ENCODE measurements at places on chromosomes 12 and 14.

DNA sequence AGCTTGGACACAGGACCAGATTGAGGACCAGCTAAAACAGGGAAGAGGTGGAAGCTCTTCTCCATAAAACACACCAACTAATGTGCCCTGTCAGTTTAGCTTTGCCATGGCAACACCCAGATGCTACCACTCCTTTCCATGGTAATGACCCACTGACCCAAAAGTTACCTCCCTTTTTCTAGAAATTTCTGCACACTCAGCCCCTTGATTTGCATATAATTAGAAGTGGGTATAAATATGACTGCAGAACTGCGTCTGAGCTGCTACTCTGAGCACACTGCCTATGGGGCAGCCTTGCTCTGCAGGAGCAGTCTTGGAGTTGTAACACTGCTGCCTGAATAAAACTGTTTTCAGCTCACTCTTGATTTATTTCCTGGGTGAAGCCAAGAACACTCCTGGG lies 3.2 kb upstream of the TDG start:
- DNase-seq = no peak

DNA sequence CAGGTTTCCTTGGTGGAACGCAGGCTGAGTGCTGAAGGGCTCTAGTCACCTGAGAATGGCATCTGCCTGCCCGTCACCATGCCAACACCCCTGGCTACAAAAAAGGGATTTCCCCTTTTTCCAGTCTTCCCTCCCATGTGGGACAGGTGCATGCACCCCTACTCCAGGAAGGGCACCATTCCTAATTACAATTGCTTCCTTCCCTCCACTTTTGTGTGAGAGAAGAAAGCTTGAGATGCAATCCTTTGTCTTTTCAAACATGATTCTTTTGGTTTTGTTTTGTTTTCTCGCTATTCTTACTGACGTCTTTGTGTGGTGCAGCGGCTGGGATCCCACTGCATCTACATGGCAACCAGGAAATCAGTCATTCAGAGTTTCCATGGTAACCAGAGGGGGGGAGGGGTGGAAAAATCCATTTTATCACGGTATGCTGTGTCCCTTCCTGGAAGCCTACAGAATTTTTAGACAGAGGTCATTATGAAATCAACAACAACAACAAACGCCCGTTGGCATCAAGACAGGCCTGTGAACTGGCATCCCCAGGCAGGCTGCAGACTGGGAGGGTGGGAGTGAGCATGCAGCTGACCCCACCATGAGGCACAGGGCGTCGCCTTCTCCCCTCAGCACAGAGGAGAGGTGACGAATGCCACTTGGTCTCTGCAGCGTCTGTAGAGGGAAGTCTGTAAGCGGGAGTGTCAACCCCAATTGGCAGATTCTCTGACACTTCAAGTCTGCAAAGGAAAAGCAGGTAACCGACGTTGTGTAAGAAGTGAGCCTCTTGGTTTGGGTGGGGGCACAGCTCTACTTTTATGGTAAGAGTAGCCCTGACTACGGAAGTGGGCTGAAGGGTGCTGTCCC lies 13.6 kb upstream of the GNG2 start:
- DNase-seq = peak; percentile 3

DNA sequence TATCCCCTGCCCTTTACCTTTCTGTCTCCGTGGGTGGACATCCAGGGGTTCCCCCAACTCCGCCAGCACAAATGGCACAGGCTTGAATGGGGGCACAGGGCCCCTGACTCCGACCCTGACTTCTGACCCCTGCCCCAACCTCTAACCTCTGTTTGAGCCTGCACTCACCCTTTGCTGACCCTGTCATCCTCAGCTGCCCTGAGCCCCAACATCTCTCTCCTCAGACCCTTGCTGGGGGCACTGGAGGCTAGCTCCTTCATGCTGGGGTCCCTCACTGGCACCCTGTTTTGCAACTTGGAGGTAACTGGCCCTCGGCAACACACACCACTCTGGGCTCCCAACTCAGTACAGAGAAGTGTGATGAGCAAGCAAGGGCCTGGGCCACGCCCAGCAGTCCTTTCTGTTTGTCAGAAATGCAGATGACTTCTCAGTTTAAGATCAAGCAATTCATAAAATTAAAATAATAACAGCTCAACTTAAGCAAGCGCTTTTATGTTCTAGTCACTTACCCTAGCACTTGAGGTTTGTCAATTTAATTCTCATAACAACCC lies 2.1 kb downstream of the IFI27 start:
- no peak for DNase-seq

DNA sequence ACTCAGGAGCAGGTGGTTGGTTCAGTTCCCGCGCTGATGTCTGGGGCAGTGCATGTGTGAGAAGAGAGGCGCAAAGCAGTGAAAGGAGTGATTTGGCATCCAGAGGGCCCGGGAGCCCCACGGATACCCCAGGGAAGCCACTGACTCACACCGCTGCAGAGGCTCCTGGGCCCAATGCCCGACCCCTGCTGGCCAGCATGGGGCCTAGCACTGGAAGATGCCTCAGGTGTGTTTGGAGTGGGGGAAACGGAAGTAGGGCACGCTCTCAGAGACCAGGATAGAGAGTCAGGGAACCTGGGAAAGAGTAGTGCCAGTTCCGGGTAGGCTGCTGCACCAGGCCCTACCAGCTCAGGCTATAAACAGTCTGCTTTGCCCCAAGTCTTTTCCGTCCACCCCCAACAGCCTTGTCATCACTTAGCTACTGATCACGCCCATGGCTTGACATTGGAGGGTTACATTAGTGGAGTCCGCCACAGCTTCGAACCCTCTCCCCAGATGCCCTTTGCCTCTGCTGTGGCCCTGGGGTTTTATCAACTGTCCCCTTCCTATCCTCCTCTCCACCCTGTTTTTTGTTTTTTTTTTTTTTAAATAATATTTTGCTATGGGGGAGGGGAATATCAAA lies 9.5 kb upstream of the CSAD start:
- peak; percentile 55 for DNase-seq

GRCh38 chr12:47312808-47313426 lies 233.2 kb upstream of the AMIGO2 start:
- no peak for DNase-seq

DNA sequence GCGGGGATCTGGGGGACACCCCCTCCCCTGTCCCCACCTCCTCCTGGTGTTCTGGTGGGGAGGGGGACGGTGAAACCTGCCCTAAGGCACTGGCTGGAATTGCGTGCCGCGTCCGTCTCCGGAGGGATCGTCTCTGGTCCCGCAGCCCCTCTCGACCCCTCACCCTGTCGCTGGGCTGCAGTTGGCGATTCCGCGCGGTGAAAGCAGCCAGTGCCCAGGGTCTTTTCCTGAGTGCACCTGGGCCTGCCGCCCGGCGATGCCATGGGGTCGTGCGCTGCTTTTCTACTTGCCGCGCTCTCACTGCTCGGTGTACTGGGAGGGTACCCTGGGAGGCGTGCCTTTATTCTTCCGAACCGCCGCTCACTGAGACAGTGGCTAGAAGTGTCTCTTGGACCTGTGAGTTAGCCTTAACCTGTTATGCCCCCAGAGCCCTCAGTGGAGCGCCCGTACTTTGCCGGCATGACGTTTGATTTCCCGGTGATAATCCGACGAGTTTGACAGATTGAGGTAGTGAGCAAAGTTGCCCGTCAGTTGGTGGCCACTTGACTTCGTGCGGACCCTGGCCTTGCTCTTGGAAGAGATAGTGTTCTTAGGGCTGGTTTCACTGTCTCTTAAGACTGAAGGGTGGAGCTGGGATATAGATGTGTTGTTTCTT lies 788 bp downstream of the SFSWAP start:
- no peak for DNase-seq

DNA sequence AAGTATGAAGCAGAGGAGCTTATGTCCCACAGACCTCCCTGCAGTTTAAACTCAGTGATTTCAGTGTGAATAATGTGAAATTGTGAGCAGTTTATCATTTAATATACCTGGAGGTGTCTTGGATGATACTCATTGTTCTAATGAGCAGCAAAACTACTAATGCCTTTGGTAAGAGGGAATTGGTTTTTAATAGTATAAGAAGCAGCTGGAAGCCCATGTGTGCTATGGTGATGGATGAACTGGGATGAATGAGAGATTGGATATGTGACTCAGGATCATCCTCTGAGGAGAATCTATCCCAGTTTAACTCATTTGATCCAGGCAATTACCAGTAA lies 7.1 kb upstream of the CCDC184 start:
- no peak for DNase-seq

- no peak for DNase-seq
Measured at GRCh38 chr14:30063746-30064145, 136.1 kb upstream of the PRKD1 start.

DNA sequence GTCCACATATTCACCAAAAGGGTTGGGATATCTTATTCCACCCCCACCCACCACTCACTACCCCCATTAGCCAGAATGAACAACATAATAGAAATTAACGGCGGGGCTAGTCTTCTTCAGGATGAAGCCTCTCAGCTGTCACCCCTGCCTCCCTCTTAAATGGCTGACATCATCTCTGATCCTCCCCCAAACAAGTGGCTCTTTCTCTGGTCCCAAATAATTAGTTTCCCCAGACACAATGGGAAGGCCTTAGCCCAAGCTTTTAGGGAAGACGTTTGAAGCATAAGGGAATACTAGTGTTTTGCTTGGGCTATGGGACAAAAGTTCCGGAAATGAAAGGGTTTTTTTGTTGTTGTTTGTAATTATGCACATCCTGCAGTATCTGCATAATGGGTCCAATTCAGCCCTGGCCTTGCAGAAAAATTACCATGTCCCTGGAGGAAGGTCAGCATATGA lies 13.8 kb downstream of the STON2 start:
- no peak for DNase-seq

- peak; percentile 41 for DNase-seq
Measured at GRCh38 chr14:82447586-82447985, 913.9 kb upstream of the SEL1L start.

GRCh38 chr12:1073652-1074051 lies 82.6 kb downstream of the ERC1 start:
- DNase-seq = no peak
